ENCODE measurements at places on chromosomes 1 and 21.

GRCh38 chr1:66168467-66168887 lies 365.5 kb upstream of the SGIP1 start:
- no peak for DNase-seq

DNA sequence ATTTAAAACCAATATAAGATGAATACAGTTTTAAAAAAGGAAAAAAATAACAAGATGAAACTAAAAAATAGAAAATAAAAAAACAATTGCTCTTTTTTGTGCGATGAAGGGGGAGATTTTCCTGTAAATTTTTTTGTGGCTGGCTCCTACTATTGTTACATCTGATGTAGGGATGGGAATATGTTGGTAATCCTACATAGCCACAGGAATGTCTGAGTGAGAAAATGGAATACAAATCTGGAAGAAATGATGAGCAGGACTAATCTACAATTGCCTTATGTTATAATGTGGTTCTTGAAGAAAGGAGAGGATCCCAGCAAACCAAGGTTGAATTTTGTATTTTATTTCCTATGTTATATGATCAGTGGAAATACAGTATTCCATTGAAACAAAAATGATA lies 40.9 kb downstream of the ATP6V1G3 start:
- DNase-seq, result no peak

- DNase-seq, result peak; percentile 34
Measured at GRCh38 chr1:26112407-26112775, 767 bp downstream of the PDIK1L start.

- DNase-seq, result no peak
Measured at GRCh38 chr1:198171667-198172540, 15.1 kb downstream of the NEK7 start.

- peak; percentile 68 for DNase-seq
Measured at GRCh38 chr1:218299416-218299815, 14.3 kb downstream of the RRP15 start.

DNA sequence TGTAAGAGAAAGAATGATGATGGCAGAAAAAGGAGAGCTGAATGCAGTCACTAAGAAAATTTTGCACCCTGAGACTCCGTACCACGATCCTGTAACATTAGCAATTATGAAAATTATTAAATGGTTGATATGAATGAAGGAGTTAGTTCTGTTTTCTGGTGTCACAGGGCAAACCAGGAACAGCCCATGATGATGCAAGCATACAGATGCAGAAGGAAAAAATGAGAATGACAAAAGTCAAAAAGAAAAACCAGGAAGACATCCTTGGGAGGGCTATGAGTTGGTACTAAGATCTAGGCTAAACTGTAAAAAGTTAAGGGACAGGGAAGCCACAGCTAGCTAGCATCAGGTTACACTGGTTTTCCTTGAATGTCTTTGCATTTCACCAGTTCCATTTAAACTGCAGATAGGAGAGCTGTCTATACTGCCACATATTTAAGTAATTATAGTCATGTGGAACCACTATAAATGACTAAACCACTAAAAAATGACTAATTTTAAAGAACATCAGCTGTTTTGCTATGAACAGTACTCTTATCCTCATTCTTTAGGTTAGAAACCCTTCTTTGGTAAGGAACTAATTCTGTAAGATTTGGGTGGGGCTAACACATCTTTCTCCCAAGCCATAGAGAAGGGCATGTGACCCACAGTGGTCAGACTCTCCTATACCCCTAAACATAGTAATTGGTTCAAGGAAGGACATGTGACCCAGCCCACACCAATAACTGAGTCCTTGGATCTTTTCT lies 11.4 kb downstream of the DOCK7 start:
- no peak for DNase-seq

- DNase-seq, result no peak
Measured at GRCh38 chr21:28090546-28090945, 902.1 kb downstream of the LTN1 start.

GRCh38 chr1:156378557-156378956 lies 9.5 kb downstream of the RHBG start:
- no peak for DNase-seq

GRCh38 chr1:205588636-205589035 lies 43.2 kb downstream of the ELK4 start:
- DNase-seq, result no peak

- DNase-seq, result no peak
Measured at GRCh38 chr1:59903141-59903754, 23.3 kb downstream of the CYP2J2 start.

DNA sequence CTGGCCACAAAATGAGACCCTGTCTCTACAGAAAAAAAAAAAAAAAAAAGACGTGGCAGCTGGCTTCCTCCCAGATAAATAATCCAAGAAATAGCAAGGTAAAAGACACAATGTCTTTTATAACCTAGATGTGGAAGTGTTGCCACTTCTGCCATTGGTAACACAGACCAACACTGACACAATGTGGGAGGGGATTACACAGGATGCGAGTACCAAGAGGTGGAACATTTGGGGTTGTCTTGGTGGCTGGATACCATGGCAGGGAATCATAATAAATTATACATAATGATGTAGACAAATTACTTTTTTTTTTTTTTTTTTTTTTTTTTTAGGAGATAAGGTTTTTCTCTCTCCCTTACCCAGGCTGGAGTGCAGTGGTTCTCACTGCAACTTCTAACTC lies 6.0 kb upstream of the NEXN start:
- DNase-seq, result no peak

- DNase-seq, result no peak
Measured at GRCh38 chr1:220696226-220696862, 6.2 kb downstream of the C1orf115 start.

DNA sequence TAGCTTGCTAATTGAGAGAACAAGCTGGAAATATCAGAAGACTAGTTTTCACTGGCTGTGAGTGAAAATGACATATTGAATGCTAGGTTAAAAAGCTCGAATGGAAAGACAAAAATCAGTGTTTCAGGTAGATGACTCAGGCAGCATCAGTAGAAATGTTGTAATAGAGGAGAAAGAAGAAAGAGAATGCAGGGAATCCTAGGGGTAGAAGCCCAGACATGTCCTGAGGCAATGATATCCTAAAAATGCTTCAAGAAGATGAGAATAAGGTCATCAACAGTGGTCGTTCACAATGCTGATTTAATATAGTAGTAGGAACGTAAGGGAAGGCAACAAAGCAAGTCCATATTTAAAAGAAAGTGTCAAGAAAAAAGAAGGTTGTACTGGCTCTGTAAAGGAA lies 96.7 kb upstream of the HP1BP3 start:
- DNase-seq, result no peak

DNA sequence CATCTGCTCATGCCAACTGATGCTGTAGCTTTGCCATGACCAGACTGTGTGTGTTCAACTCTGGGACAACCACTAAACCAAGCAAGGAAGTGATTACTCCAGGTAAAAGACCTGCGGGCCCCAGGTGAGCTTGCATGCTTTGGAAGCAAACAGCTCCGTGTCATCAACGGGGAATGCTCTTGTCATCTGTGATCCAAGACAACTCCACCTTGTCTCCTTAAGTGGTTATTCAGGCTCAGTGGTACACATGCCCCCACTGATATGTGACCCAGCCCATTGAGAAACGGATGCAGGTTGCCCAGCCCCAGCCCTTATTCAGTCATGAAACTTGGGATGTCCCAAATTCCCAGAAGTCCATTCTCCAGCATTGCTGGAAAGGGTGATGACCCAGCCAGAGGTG lies 89.0 kb downstream of the TIAM1 start:
- DNase-seq, result no peak

GRCh38 chr1:6991266-6991665 lies 206.0 kb downstream of the CAMTA1 start:
- no peak for DNase-seq

- no peak for DNase-seq
Measured at GRCh38 chr1:17210176-17210575, 5.2 kb downstream of the PADI1 start.
